ENCODE measurements at places on chromosomes 1 and 21. TPM values are rescaled to one million over a fixed set of nuclear protein-coding genes. Genes with fewer than 3 reads are reported as not detected.

CADM3 gene
- total RNA-seq = under 0.01 TPM

RUNX3 gene
- not detected for total RNA-seq

OR2L13 gene
- total RNA-seq = not detected

NOS1AP gene
- total RNA-seq = not detected

SH2D1B gene
- not detected for total RNA-seq

OR2T11 gene
- total RNA-seq = not detected

LCE1E gene
- total RNA-seq = not detected

GSTM5 gene
- 8.5 TPM for total RNA-seq

ELAPOR1 gene
- 0.74 TPM for total RNA-seq

RHBDL2 gene
- total RNA-seq = 0.71 TPM

SLC35F3 gene
- 0.09 TPM for total RNA-seq
